ENCODE measurements at places on chromosomes 1 and 21.

DNA sequence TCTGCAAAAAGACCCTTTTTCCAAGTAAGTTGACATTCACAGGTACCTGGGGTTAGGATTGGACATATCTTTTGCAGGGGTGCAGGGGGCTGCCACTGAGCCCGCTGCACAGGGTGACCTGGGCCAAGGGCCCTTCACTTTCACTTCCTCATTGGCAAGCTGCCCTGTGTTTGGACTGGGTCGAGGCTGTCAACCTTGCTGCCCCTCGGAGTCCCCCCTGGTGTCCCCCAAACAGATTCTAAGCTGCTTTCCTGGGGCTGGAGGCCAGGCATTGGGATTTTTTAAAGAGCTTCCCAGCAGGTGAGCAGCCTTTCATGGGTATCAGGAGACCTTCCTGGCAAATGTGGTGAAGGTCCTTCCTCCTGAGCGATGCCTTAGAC, 7.9 kb upstream of the UMODL1 start:
- DNase-seq = no peak

GRCh38 chr1:12622506-12622905, 4.5 kb upstream of the DHRS3 start:
- no peak for DNase-seq

GRCh38 chr1:94765958-94766357, 54.2 kb upstream of the SLC44A3 start:
- DNase-seq = no peak

DNA sequence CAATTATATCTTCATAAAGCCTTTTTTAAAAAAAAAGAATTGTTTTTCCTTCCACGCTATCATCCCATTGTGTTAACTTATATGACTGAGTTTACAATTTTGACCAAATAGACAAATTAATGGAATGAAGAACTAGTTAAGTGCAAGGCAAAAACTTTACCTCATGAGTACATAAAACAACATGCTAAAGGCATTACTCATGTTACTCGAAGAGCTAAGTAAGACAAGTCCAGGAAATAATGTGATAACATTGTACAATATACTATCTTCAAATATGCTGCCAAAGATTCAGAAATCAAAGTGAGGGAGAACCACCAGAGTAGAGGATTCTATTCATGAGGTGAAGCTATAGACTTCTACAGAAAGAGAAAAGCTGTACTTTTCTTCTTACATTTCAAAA, 24.2 kb upstream of the DYNLT5 start:
- DNase-seq = no peak

DNA sequence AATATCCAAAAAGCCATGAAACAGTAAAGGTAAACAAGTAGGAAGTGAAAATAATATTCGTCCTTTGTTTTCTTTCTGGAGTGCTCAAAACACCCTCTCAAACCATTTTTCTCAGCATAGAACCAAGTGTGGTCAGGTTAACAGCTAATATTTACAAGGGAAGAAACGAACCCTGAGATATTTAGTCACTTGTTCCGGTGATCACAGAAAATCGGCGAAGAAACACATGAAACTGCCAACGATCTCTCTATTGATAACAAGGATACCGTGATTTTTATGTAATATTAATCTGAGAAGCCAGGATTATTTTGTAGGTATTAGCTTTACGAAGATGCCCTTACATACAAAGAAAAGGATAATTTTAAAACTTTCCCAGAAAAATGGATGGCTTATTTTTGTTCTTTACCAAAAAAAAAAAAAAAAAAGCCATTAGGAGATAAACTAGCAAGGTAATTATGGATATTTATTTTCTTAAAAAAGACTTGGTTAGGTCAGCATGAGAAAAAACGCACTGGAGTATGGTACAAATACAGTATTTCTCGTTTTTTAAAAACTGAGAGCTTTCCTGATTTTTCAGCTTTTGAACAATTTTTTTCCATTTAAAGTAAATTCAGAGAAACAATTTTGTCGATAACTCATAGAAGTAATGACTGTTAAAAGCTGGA, 107.3 kb upstream of the HNRNPU start:
- no peak for DNase-seq

GRCh38 chr1:184032930-184033418, 4.6 kb downstream of the COLGALT2 start:
- no peak for DNase-seq

GRCh38 chr1:169110236-169110635, 3.7 kb downstream of the ATP1B1 start:
- no peak for DNase-seq

DNA sequence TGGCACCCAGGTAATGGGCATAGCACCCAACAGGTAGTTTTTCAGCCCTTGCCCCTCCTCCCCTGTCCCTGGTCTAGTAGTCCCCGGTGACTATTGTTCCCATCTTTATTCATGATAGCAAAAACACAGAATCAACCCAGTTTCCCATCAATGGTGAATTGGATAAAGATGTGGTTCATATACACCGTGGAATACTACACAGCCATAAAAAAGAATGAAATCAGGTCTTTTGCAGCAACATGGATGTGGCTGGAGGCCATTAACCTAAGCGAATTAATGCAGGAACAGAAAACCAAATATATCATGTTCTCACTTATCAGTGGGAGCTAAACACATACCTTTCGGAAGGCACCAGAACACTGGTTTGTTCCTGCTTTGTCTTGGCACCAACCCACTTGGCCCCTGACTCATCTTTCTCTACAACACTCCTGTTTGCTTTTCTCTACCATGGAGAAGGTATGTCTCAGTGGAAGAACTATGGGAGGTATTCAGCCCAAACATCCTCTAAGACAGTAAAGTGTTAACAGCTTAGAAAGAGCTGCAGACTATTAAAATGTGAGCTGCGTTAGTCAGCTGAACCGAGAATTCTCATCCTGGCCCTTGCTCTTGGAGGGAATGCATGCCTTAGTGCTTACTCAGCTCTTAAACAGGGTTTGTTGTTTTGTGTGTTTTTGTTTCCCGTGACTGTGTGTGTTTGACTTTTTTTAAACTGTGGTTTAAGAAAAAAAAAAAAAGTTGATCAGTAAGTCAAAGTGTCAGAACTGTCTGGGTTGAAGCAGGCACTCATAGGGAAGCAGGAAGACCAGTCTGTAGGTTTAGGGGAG, 203.0 kb downstream of the TOMM20 start:
- DNase-seq = no peak

DNA sequence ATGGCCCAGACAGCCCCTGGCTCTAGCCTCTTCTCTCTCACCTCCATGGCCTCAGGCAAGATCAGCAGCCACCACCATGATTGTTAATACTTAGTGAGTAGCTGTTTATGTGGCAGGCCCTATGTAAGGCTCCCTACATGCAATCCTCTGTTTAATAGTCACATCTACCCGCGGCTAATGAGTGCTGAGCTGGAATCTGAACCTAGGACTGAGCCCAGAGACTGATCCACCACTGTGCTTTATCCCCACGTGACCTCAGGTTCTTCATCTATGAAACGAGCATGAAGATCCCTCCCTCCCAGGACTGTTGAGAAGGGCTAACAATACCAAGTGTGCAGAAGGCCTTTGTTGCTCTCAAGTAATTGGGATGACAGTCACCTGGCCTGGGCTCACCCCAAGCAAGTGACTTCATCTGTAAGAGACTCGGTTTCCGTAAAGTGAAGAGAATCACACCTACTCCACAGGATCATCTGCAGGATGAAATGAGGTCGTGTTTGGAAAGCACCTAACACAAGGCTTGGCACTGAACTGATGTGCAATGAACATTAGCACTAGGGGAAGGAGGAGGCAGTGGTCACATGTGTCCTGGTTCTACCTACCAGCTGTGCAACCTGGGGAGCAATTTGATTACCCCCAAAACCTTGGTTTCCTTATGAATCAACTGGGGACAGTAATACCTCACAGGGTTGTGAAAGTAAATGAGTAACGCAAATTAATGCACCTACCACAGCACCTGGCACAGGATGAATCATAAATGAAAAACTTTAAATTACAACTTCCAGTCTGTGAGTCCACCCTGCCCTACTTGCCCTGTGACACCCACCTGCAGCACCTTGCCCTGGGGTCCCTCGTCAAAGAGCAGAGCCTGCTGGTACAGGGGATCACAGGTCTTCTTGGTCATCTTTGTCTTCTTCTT, 37.2 kb downstream of the RIMS3 start:
- no peak for DNase-seq

- DNase-seq = no peak
These were observed 102.3 kb upstream of the LMO4 start for GRCh38 chr1:87226341-87226760.

- no peak for DNase-seq
These were observed 77.4 kb upstream of the BMP8A start for GRCh38 chr1:39413902-39414528.

DNA sequence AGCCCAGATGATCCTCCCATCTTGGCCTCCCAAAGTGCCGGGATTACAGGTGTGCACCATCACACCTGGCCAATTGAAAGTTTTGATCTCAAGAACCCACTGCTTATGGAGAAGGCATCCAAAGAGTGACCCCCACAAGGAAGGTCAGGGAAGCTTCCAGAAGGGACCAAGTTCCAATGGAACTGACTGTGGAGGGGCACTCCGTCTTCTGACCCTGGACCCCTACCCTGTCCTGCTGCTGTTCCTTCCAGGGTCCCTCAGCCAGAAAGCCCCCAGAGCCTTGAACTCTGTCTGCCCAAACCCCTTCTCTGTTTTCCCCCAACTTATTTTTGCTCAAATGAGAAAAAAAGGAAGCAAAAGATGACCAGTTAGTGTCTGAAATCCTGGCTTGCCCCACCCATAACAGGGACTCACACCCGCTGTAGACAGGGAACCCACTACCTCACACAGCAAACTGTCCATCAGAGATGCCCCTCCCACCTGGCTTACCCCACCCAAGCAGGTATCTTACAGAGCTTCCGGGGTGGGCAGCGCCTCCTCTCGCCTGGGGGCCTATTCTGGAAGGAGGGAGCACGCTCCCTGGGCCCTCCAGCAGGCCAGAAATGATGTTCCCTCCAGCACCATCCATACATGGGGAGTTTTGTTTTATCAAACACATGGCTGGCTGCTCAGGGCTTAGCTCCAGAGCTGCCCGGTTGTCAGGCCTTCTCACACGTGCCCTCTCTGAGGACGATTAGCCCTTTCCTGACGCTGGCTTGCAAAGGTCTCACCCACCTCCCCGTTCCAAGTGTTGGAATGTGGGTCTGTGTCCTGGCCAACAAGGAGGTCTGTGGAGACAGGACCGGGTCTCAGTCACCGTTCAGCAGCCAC, 3.1 kb upstream of the WNT3A start:
- no peak for DNase-seq

GRCh38 chr1:211621447-211622198, 42.7 kb upstream of the SLC30A1 start:
- DNase-seq = no peak

- no peak for DNase-seq
These were observed 142.4 kb downstream of the PLPP3 start for GRCh38 chr1:56436912-56437417.

DNA sequence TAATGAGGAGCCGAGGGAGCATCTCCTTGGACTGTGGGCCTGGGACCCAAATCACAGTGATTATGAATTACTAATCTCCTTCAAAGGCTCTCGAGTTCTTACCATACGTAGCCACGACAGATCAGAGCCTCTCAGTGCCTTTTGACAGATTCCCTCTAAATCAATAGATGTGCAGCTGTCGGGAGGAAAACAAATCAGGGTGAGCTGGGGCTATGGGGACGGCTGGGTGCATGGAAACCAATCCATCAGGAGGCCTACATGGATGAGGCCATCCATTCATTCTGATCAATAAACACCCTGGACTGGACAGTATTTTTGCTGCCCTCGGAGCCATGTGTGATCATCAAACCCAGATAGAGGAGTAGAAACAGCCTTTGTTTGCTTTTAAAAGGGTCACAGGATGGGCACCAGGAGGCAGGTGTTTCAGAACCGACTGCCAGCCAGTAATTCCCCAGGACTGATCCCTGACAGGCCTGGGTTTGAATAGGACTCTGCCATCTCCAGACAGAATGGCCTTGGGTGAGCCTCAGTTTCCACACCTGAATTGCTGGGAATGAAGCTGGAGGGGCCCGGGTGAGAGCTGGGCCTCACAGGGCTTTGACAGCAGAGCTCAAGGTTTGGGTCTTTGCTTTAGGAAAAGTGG, 532.8 kb downstream of the MATN1 start:
- DNase-seq = no peak

DNA sequence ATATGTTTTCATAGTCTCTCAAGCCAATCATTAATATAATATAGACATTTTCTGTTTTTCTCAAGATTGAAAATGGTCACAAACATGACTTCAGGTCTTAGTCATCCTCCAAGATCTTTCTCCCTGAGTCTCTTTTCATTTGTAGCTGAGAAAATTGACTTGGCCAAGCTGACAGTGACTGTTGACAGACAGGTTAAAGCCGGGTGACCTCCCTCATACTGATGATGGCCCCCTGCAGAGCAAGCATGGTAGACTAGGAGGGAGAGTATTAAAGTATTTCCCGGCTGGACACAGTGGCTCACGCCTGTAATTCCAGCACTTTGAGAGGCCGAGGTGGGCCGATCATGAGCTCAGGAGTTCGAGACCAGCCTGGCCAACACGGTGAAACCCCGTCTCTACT, 6.8 kb upstream of the KIAA1614 start:
- no peak for DNase-seq

- DNase-seq = no peak
These were observed 6.3 kb downstream of the MAGI3 start for GRCh38 chr1:113396585-113396984.

GRCh38 chr1:67627906-67628305, 57.1 kb upstream of the GADD45A start:
- no peak for DNase-seq

DNA sequence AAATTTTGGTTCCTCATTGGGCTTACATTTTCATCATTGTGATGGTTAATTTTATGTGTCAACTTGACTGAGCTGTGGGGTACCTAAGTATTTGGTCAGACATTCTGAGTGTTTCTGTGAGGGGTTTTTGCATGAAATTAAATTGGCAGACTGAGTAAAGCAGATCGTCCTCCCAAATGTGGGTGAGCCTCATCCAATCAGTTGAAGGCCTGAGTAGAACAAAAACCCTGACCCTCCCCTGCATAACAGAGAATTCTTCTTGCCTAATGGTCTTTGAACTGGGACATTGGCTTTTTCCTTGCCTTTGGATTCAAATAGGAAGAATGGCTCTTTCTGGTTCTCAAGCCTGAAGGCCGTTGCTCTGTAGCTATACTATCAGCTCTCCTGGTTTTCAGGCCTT, 59.1 kb upstream of the JUN start:
- no peak for DNase-seq

DNA sequence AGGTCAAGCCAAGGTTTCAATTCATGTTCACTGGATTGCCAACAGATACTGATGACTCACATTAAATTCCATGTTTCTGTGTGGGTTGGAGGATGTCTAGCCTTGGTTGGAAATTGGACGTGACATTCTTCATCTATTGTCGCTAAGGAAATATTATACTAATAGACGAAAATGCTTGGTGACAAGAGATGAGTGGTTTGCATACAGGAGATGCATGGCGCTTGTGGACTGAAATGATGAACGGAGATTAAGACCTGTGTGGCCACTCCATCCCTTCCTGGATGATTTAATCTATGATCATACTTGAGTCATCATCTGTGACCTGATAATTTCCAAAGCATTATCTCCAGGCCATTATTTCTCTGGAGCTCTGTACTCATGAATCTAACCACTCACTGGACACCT, 97.0 kb upstream of the CD34 start:
- DNase-seq = no peak

Measured in SK-N-MC (cell line).